SHP77 (cell line): ENCODE measurements at places on chromosomes 11 and 22.

- no peak for DNase-seq
Measured at GRCh38 chr11:61075891-61076290, 26.4 kb upstream of the CD5 start.

- DNase-seq: no peak
Measured at GRCh38 chr11:9615031-9615451, 41.6 kb downstream of the WEE1 start.

DNA sequence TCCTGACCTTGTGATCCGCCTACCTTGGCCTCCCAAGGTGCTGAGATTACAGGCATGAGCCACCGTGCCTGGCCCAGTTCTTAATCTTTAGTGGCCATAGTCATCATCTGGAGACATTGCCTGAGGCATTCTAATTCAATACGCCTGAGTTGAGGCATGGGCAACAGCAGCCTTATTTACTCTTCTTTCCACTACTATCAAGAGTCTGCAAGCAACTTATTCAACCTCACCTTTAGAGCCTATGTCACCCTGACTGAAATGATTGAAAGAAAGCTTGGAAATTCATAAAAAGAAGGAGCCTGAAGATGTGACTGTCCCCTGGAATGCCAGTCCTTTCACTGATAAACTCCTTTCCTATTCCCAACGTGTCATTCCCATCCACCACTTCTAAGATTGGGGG, 15.8 kb upstream of the PAFAH1B2 start:
- DNase-seq: no peak

DNA sequence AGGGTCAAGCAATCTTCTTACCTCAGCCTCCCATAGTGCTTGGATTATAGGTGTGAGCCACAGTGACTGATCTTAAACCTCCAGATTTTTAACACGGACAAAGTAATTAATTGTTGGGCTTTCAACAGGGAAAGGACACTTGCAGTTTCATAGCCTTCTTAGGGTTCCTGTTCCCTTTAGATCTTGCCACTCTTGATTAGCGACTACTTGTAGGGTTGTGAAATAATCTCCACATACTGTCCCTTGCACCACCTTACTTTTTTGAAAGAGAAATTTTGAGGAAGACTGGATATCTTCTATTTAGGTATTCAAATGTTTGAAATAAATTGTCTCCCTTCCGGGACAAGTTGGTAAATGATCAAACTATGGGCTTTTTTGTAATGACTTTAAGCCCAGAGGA, 7.6 kb downstream of the MS4A4E start:
- DNase-seq: no peak

DNA sequence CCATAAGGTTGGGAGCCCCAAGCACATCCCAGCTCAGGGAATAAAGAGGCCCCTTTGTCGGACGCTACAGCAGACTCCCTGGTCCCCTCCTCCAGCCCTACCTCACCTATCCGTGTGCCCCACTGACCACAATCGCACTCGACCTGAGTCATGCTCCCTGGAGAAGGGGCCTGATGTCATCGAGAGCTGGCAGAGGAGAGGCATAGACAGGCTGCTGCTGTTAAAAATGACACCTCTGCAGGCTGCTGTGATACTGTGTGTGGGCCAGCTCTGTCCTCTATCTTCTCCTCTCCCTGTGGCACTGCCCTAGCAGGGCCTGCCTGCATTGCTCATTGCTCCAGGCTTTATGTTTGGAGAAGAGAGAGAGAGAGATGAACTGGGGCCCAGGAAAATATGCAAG, 123.4 kb upstream of the SYT13 start:
- DNase-seq: peak; percentile 5

GRCh38 chr22:37128555-37129281, 19.2 kb upstream of the TMPRSS6 start:
- no peak for DNase-seq

GRCh38 chr11:85431319-85431718, 195.8 kb downstream of the DLG2 start:
- no peak for DNase-seq

- DNase-seq: no peak
Measured at GRCh38 chr22:45893516-45893915, 83.4 kb downstream of the WNT7B start.

DNA sequence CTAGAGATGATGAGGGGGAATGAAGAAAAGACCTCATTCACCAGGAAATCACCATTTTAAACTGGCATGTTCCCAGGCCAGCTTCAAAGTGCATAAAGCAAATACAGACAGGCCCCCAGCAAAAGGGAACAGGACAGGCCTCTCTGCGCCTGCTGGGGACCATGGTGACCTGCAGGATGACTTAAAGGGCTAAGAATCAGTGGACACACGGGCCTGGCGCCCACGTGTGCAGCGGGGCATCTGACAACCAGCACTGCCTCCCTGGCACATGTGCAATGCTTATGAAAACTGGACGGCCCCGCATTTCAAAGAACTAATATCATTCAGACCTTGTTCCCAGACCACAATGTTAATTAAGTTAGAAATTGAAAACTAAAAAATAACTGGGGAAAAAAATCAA, 35.6 kb downstream of the TBX1 start:
- no peak for DNase-seq

- DNase-seq: no peak
Measured at GRCh38 chr11:2644844-2645778, 54.7 kb downstream of the KCNQ1OT1 start.

DNA sequence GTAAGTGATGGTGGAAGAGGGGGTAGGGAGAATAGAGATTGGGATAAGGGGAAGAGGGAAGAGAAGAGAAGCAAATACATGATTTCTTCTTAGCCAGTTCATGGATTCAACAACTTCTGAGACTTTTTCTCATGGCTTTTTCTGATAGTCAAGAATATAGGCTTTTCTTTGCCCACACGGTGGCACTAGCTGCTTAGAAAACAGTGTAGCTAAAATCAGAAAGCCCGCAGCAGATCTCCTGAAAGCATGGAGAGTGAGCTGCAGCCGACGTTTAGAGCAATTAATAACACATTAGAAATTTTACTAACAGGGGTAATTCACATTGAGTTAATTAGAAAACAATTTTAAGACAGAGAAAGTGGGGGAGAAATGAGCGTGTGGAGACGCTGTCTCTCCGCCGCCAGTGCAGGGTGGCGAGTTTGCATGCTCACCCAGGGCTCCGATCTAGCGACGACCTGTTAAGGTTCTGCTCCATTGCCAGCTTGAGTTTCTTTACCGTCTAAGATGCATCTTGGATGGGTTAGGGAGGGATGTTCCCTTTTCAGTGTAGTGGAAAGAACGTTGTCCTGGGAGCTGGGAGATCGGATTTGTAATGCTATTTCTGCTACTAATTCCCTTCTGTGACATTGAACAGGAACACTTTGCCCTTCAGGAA, 3.3 kb upstream of the RAG1 start:
- peak; percentile 70 for DNase-seq
